ENCODE measurements at places on chromosomes 2 and 18.

DNA sequence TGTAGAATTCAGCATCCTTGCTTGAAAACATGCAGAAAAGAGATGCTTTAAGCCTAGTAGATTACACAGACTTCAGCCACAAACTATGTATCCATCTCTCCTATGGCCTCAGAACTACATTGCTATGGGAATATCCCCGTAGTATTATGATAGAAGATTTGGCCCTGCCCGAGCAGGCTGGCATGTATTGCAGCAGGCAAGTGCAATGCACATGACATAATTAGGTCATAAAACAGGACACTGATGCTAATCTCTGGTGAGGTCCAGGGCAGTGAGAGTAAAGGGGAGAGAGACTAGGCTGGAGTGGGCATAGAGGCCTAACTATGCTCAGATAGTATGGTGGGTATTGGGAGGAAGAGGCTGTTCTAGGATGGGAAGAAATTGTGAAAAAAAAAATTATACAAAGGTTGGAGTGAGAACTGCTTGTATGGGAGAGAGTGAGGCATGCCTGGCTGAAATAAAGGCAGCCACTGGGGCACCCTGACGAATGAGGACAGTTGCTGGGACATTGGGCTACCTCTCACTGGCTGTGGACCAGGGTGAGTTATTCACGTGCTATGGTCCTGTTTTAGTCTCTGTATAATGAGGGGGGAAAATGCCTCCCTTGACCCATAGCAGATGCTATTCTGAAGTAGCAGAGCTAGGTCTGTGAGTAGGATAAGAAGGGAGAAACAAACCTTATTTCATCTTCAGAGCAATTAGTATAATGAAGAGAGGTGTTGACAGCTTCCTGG is 1.6 kb upstream of the PLA2R1 start:
- DNase-seq = no peak

DNA sequence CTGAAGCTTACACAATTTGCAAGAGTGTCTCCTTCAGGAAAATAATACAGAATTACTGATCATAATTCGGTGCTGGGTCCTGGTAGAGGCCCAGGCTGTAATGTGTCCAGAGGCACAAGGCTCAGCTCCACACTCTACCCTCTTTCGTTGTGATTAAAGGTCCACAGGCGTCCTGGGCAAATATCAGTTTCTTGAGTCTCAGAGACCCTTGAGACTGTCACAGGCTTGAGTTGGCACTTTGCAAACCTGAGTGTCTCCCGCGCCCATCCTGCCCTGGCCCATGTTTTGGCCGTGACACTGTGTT is 46.9 kb upstream of the SMAD7 start:
- DNase-seq = no peak

- no peak for DNase-seq
Observed at GRCh38 chr2:97644023-97644717, 1.7 kb upstream of the COX5B start.

GRCh38 chr2:232776435-232776834 is at the start of gene KCNJ13:
KCNJ13 (minus strand) TSS chr2:232776565; CDS start chr2:232771362, 5,203 bp downstream.
- no peak for DNase-seq

- no peak for DNase-seq
Observed at GRCh38 chr18:49055754-49056172, 105.0 kb upstream of the SMAD7 start.

DNA sequence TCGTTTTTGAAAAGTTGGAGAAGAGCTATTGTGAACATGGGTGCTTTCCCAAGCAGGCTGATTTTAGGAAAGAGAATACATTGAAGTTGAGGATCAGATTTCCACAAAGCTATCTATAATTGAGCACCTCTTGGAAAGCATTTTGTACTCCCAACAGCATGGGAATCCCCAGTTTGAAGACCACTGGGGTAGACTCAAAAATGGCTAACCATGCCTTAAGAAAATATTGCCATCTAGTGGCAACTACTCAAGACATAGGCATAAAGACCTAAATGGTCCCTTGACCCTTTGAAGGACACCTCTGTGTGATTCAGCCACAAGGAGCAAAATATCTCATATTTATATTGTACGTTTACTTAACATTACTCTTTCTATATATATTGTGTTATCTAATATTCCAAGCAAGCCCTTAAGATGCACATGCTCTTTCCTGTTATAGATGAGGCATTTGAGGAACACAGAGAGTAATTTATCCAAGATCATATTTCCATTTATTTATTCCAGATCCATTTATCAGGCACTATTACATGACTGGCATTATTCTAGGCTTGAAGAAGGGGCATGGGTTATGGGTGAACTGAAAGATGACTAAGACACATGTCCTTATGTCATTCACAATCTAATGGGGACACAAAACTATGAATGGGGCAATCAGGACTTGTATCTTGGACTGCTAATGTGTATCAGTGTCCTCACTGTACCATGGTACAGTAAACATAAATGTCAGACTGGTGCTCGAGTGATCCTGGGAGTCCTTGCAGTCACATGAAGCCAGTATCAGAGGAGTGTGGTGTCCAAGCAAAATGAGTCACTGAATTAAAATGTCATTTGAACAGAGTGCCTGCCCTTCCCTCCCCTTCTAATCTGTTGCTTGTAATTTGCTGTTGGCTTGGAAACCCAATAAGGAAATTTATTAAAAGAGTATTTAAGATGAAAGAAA is 121.0 kb upstream of the XPO1 start:
- DNase-seq = no peak

GRCh38 chr2:204950695-204951346 is 405.5 kb downstream of the PARD3B start:
- no peak for DNase-seq

- no peak for DNase-seq
Observed at GRCh38 chr18:71040161-71040560, 751.3 kb downstream of the SOCS6 start.

- DNase-seq = no peak
Observed at GRCh38 chr18:35968278-35968880, 4.1 kb upstream of the RMP24 start.

DNA sequence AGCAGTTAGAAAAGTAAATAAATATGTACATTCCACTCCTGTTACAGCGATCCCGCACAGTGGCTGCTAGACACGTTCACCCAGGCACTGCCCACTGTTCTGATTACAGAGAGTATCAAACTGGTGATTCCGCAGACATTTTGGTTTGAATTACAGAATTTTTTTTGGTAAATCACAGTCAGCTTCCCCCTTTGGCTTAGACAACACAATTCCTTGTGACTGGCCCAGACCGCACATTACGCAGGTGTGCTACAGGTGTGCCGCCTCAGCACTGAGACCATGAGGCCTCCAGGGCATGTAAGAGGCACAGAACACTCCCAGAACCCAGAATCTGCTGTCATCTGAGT is 112.3 kb downstream of the PXDN start:
- DNase-seq = no peak

GRCh38 chr2:238873381-238873801 is 25.5 kb downstream of the TWIST2 start:
- DNase-seq = no peak

DNA sequence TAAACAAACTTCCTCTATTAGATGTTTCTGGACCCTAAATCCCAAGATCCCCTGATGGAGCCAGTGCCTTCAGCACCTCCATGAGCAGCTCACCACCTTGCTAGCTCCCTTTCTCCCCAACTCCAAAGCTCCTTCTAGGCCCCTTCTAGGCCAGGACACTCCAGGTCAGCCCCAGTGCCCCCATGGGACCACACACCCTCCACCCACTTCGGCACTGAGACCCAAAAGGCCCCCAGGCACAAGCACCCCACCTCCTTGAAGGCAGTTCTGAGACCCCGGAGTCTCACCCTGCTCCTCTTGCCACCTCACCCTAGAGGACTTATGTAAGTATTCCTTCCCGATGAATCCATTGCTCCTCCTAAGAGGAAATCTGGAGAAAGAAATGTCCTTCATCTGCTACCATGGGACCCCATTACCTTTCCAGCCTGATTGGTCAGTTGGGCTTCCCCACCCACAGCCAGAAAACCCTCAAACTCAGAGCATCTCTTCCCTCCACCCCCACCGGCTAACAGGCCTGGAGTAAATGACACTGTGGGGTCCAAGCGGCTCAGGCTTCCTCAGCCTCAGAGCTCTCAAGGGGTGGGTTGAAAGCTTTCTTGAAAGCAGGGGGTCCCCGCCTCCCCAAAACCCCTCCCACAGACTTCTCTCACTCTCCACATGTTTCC is 9.8 kb upstream of the ARMC9 start:
- no peak for DNase-seq

DNA sequence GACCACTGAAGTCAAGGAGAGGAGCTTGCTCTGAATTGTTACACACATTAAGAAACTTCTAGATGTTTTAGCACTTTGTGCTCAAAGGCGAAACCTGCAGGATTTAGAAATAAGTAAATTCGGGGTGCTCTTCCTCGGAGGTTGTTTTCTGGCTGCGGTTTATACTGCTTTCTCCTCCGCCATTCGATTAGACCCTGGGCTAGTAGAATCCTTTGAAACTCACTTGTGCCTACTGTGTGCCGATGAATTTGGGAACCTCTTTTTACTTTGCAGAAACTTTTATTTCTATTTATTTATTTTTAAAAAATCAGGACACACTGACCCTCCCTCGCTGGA is 3.5 kb downstream of the MEIS1 start:
- DNase-seq = no peak

DNA sequence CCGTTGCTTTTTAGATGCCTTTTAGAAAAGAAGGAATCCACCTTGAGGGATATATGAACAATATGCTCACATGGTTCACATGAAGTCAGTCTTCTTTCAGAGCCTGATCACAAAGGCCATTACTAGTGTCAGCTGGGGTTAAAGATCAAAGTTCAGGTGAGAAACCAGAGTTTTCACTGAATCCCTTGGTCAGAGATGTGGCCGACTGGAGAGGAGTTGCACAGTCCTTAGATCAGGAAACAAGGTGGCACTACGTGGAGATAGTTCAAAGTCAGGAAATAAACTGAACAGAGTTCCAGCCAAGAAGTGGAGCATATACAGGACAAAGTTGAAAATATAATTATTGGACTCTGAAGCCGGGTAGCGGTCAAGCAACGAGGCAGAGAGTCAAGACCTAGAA is 54.6 kb downstream of the AAK1 start:
- no peak for DNase-seq

DNA sequence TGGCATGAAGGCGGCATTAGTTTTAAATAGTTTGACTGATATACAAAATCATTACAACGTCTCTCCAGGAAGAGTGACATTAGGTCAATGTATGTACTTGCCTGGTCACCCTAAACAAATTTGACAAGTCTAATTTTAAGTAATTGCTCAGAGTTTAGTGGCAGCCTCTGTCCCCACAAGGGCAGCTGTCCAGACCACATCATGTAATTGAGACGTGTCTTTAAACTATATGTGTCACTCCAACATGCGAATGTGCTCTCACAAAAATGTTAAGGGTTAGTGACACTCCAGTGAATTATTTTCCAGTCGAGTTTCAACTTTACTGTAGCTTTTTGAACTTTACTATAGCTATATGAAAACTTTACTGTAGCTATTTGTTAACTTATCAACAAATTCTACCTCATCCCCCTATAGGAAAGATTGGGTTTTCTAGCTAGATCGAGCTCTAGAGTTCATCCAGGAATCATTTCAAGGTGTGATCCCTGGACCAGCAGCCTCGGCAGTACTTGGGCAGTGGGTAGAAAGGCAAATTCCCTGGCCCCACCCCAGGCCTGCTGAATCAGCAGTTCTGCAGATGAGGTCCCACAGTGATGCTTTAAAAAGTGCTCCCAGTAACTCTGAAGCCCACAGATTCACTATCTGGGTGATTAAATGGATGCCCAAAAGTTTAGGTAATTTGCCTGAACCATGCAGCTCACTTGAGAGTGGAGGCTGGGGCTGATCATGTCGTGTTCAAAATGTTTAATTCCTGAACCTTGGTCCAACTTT is 66.4 kb upstream of the POU3F3 start:
- DNase-seq = no peak

GRCh38 chr2:6434438-6434837 is 431.3 kb downstream of the CMPK2 start:
- DNase-seq = no peak

DNA sequence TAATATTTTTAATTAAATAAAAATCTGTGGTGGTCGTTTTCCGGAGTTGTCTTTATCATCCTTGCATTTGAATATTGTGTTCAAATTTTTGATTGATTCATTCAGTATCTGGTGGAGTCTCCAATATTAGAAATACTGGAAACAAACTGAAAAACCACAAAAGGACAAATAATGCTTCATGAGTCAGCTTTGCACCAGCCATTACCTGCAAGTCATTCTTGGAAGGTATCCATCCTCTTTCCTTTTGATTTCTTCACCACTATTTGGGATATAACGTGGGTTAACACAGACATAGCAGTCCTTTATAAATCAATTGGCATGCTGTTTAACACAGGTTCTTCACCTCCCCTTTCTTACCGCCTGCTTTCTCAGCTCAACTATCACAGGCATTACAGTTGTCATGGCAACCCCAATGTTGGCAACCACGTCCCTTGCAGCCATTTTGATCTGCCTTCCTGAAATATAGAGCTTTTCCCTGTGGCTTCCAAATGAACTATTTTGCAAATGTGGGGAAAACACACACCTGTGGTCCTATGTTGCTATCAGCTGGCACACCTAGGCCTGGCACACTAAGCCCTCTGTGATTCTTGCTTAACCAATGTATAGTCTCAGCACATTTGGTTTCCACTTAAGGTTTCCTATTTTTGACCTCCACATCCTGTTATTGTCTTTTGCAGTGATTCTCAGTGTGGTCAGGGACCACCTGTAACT is 6.5 kb downstream of the CTLA4 start:
- no peak for DNase-seq

- DNase-seq = no peak
Observed at GRCh38 chr2:96894151-96894531, 24.3 kb upstream of the SEMA4C start.

DNA sequence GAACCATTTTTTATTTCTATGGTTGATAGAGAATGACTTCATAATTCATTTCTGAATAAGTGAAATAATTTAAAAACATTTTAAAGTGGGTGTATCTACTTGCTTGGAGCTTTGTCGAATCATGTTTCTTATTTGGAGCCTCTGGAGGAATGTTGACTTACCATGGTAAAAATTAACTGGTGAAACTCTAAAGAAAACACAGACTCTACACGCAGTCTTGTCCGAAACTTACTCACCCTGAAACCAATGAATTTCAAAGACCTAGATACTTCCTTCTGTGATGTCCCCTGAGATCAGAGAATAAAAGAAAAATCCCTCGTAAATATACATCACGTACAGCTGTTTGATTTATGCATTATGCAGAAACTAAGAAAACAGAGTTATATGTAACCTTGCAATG is 665.2 kb upstream of the NRXN1 start:
- DNase-seq = no peak

DNA sequence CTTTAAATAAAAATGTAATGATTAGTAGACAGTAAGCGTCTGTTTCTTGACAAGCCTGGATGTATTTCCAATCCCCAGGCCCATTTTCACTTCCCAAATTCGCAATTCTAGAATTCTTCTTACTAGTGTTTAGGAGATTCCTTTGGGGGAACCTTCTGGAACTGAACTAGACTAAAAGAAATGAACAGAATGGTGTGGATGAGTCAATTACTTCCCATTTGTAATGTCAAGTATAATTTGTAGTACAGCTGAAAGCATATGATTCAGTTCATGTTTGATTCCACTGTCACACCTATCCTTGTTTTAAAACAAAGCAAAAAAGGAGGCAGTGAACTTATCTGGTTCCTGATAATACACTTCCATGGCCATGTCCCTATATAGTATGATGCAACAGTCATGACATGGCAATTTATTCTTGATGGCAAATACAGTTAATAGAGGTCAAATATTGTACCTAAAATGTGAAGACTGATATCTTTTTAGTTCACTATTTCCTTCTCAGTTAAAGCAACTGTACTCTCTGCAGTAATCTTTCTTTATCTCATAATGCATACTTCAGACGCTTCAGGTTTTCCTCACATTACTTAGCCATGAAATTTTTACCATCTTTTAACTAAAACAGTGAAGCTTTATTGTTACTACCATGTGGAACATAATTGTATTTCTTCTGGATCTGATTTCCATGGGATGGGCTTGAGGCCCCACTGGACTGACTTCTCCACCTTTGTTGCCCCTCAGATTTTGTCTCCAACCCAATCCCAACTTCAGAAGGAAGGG is 2.0 kb downstream of the IDH1 start:
- DNase-seq = no peak
